ENCODE measurements at places on chromosomes 16 and 17.
A peak's percentile ranks its signal among the peaks of the same experiment; 100 is the strongest.

GRCh38 chr17:56886288-56886731 is 27.5 kb downstream of the TRIM25 start:
- H3K27ac ChIP-seq: no peak overlapping the region
- no peaks in the 10 kb centered on the region for H3K4me1 ChIP-seq
- no peak for DNase-seq
- H3K27me3 ChIP-seq: no peaks in the 10 kb centered on the region
- H3K36me3 ChIP-seq: peaks cover 47% of the 10 kb centered on the region

DNA sequence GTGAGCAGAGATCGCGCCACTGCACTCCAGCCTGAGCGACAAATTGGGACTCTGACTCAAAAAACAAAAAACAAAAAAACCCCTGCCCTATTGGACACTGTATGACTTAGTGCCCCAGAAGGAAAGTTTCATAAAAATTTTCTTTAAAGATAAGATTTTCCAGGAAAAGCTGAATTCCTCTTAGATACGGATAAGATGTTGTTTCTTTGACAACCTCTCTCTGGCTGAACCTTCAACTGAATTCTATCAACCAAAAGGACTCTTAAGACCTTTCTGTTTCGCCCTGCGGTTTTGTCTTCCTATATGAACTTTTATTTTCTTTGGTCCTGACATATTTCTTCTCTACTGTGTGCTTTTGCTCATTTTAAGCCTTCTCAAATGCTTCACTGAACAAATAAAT is 35.8 kb downstream of the CPPED1 start:
- no peak for DNase-seq
- no peak overlapping the region for H3K27ac ChIP-seq
- no peaks in the 10 kb centered on the region for H3K36me3 ChIP-seq
- peaks cover 19% of the 10 kb centered on the region for H3K4me1 ChIP-seq
- no peak overlapping the region for H3K4me3 ChIP-seq

GRCh38 chr16:70735141-70735979 is 49.5 kb upstream of the MTSS2 start:
- no peaks in the 10 kb centered on the region for H3K27me3 ChIP-seq
- peak; percentile 54 for DNase-seq
- H3K27ac ChIP-seq: peak overlapping the region; percentile 96

DNA sequence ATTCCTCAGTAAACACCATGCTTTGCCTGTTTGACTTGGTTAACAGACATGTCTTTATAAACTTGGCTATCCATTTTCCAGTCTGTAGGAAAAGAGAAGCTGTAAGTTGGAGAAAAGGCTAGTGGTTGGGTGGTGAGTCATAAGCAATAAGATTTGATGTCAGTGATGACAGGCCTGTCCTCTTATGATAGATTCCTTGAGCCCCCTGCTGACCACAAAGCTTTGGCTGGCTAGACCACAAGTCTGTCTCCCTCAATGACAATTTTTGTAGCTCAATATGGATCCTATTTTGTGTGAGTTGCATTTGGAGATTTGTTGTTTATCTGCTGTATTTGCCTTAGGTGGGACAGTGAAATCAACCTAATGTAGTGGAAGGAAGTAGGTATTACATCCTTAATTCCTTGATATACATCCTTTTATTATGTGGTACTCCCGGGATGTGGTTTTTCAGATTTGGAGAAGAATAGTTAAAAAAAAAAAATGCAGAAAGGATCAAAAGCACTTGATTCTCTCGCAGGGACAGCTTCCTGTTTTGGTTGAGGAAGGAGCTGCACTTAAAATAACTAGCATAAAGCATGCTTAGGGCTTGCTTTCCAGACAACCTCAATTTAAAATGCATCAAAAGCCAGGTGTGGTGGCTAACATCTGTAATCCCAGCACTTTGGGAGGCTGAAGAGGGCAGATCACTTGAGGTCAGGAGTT is 67.4 kb downstream of the SIAH1 start:
- H3K27me3 ChIP-seq: no peaks in the 10 kb centered on the region
- peak overlapping the region; percentile 79 for H3K27ac ChIP-seq
- H3K4me1 ChIP-seq: peaks cover 47% of the 10 kb centered on the region
- no peak overlapping the region for H3K4me3 ChIP-seq
- no peak for DNase-seq

- H3K4me3 ChIP-seq: no peak overlapping the region
- no peak for DNase-seq
- H3K36me3 ChIP-seq: no peaks in the 10 kb centered on the region
- H3K27ac ChIP-seq: no peak overlapping the region
- peaks cover 7% of the 10 kb centered on the region for H3K27me3 ChIP-seq
These were observed 8.0 kb downstream of the SEZ6 start for GRCh38 chr17:28997806-28998205.
